ENCODE measurements at places on chromosomes 2 and 18. TPM values are rescaled to one million over a fixed set of nuclear protein-coding genes. Genes with fewer than 3 reads are reported as not detected.

The KIAA2012 gene
- total RNA-seq: not detected

The ANKRD29 gene
- 2.3 TPM for total RNA-seq

The NT5DC4 gene
- 0.11 TPM for total RNA-seq

The SCYGR4 gene
- not detected for total RNA-seq

The XDH gene
- total RNA-seq: under 0.01 TPM
